ENCODE measurements at places on chromosomes 1 and 21. TPM values are rescaled to one million over a fixed set of nuclear protein-coding genes. Genes with fewer than 3 reads are reported as not detected.

KCND3 gene
- not detected for total RNA-seq

IL19 gene
- not detected for total RNA-seq

PGLYRP3 gene
- total RNA-seq, result not detected

S100A14 gene
- not detected for total RNA-seq

GBP1 gene
- 27.4 TPM for total RNA-seq

TRAF5 gene
- 13.0 TPM for total RNA-seq

OPRD1 gene
- not detected for total RNA-seq

TNFRSF4 gene
- total RNA-seq, result 0.57 TPM

ADAMTS5 gene
- total RNA-seq, result 0.07 TPM

DCST2 gene
- not detected for total RNA-seq

CFAP107 gene
- not detected for total RNA-seq

LCE2A gene
- total RNA-seq, result not detected

GUCA2B gene
- not detected for total RNA-seq

CCDC28B gene
- total RNA-seq, result 11.8 TPM

MYBPH gene
- not detected for total RNA-seq

MYOM3 gene
- total RNA-seq, result 0.13 TPM

PCP4 gene
- total RNA-seq, result not detected

All from thoracic aorta endothelial cell (primary cell).